ENCODE measurements at places on chromosomes 3 and 15.

- DNase-seq = no peak
Observed at GRCh38 chr3:170730071-170730812, 139.8 kb downstream of the RPL22L1 start.

- DNase-seq = no peak
Observed at GRCh38 chr3:49906073-49906743, 2.5 kb upstream of the MST1R start.

GRCh38 chr3:191085091-191085490 lies 114.0 kb upstream of the OSTN start:
- DNase-seq = no peak

- no peak for DNase-seq
Observed at GRCh38 chr3:30893678-30894325, 659 bp downstream of the GADL1 start.

GRCh38 chr3:159761848-159762635 lies 226.6 kb upstream of the IL12A start:
- no peak for DNase-seq

DNA sequence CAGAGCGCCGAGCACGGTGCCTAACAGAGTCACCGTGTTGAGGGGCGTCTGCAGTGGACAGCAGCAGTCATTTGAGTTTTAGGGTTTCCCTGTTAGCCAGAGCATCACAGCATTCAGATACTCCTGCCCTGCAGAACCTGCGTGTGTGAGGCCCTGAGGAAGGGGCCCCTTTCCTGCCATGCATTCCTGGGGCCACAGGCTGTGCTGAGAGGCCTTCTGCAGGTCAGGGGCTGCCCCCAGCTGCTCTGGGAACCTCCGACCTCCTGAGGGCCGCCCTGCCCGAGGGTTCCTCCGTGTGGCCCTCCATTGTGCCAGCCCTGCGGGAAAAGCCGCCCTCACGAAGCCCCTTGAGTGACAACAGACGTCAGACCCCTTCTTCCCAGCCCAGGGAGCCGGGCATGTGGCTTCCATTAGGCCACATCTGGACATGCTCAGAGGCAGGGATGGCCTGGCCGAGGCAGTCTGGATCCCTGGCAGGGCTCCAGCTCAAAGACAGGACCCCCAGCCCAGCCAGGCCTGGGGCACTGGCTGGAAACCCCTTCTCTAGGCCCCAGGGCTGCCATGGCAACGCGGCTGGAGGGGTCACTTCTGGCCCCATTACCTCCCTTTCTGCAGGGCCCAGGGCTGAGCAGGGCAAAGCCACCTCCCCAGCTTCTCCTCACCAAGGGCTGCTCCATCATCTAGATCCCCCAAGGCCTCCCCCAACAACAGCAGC lies 25.3 kb downstream of the FBLN2 start:
- DNase-seq = no peak

- no peak for DNase-seq
Observed at GRCh38 chr3:165713479-165713878, 123.7 kb downstream of the BCHE start.

GRCh38 chr15:95457520-95457919 lies 873.0 kb upstream of the NR2F2 start:
- DNase-seq = no peak

DNA sequence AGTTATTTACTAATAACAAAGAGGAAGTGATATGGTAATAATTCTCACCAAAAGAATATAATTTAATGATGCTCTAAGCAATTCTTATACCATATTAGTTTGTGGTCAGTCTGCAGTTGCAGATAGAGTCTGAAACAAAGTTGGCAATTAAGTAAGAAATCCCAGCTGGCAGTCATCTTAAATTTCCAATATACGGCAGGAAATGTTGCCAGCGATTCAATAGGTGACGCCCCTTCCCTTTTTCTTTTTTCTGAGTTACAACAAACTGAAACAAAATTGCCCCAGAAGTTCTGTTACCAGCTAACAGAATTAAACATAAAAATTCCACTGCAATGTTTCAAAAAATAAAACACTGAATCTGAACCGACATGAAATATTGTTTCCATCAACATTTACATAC lies 26.7 kb downstream of the LRRFIP2 start:
- no peak for DNase-seq

GRCh38 chr3:128335621-128336296 lies 130.9 kb downstream of the DNAJB8 start:
- no peak for DNase-seq

DNA sequence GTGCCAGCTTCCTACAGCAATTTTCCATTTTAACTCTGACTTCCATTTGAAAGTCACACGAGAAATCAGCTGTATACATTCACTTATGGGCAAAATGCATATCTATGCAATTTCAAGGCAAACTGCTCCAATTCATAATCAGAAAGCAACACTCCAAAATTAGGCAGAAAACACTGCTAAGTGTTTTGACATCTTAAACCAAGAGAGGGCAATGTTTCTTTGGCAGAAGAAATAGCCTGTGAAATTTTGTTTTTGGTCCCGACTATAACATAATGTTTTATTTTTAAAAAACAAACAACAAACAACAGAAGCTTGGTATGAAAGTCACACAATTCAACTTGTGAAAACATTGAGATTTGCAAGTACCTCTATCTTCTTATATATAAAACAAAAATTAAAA lies 42.6 kb downstream of the GOLIM4 start:
- DNase-seq = no peak

DNA sequence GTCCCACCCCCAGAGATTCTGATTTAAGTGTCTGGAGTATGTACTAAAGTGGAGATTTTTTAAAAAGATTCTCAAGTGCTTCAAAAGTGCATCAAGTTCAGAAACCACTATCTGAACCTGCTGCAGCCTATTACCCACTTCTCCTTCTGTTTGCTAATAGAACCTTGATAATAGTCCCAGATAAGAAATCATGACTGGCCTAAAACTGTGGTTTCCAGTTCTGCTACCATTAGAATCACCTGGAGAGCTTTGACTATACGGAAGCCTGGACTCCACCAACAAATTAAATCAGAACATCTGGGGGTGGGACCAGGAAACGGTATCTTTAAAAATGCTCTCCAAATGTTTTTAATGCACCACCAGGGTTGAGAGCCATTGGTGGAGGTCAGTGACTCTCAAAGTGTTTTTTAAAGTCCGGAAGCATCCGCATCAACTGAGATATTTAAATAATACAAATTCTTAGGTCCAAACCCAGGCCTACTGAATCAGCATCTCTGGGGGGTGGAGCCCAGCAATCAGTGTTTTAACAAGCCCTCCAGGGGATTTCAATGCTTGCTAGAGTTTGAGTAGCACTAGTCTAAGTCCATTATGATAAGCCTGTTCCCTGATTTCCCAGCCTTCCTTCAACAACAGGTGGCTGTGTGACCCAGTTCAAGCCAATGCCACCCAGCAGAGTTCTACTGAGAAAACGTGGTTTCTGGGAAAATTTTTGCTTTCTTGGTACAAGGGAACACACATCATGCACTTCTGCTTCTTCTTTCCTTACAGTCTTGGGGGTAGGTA lies 45.4 kb upstream of the TIPARP start:
- DNase-seq = no peak

DNA sequence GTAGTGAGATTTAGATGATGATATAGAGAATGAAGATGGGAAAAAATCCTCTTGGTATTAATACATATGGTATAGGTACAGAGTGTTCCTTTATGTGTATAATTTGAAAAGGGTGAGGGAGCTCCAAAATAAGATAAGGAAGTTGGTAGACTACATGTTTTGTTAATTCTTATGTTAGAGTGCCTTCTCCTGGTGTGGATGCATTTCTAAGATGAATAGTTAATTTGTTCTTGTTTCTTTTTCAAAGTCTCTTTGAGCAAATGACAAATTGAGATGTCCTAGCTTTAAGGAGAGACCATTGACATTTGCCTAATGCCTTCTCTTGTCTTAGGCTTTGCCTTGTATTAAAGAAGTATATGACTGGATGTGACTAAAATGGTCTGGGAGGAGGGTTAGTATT lies 34.1 kb downstream of the AKAP13 start:
- no peak for DNase-seq

DNA sequence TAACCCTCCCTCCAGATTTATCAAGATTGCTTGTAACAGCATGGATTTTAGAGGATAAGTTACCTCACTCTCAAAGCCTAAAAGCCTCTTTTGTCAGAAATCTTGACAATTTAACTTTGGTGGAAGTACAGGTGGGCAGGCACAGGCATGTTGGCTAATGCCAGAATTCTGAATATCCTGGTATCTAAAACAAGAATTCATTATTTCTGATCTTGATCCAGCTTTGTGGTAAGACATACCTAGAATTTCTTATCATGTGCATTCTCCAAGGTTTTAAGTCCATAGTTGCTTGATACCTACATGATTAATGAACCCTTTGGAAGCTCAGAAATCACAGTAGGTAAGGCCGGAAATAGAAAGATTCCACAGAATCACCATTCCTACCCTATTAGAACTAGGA lies 109.9 kb upstream of the TTC14 start:
- no peak for DNase-seq

GRCh38 chr15:59424616-59425015 lies 13.4 kb upstream of the FAM81A start:
- DNase-seq = no peak

- DNase-seq = no peak
Observed at GRCh38 chr3:188937389-188937788, 234.4 kb upstream of the TPRG1 start.

- DNase-seq = no peak
Observed at GRCh38 chr3:171018156-171018935, 8.2 kb downstream of the SLC2A2 start.

- DNase-seq = no peak
Observed at GRCh38 chr15:29364426-29365078, 94.9 kb upstream of the NSMCE3 start.

DNA sequence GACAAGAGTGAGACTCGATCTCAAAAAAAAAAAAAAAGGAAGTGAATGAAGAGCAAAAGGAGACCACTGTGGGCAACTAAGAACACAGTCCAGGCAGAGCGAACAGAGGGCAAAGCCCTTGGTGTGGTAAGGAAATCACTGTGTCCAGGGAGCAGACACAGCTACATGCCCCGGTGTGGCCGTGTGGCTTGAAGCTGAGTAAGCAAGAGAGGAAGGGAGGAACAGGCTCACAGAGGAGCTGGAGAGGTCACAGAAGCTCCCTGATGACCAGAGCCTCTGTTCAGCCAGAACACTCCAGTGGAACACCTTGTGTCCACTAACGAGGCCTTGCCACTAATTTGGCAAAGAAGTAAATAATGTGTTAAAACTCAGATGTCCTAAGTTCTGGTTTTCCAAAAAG lies 60.6 kb upstream of the GATA2 start:
- DNase-seq = no peak

DNA sequence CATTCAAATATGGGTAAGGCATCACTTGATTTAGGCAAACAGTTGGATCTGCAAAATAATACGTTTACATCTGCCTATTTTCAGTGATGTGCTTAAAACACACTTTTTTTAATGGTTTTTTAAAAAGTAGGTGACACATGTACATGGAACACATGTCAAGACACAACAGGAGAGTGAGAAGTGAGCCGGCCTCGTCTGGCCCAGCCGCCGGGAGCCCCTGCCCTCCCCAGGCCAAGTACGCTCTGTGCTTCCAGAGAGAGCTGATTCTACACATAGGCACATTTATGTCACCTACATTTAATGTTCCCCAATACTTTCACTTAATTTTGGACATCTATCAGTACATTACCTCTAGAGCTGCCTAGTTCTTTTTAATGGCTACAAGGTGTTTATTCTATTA lies 3.8 kb downstream of the TM2D3 start:
- no peak for DNase-seq

- DNase-seq = no peak
Observed at GRCh38 chr15:34765741-34766140, 10.9 kb upstream of the GJD2 start.

- no peak for DNase-seq
Observed at GRCh38 chr3:168998792-168999191, 664.7 kb downstream of the MECOM start.

- DNase-seq = no peak
Observed at GRCh38 chr3:138303474-138303873, 26.2 kb downstream of the NME9 start.

DNA sequence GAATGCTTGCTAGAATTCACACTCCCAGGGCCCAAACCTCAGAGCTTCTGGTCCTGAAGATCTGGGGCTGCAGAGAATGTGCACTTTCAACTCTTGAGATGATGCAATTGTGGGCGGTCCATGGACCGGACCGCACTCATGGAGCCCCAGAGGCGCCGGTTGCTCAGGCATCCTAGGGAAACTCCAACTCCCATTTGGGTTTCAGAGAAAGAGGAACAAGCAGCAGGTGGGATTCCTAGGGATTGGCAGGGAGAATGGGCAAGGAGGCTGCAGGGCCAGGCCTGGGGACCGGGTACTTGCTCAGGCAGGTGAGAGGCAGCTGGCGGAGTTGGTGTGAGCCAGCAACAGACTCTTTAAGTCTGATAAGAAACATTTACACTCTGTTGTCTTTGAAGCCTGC lies 3.5 kb downstream of the NOX5 start:
- no peak for DNase-seq

GRCh38 chr15:84725001-84725491 lies 9.1 kb upstream of the SEC11A start:
- DNase-seq = no peak
